ENCODE measurements at places on chromosomes 3 and 15.
A peak's percentile ranks its signal among the peaks of the same experiment; 100 is the strongest.

GRCh38 chr3:79729096-79729495, 38.7 kb downstream of the ROBO1 start:
- DNase-seq = peak; percentile 1

DNA sequence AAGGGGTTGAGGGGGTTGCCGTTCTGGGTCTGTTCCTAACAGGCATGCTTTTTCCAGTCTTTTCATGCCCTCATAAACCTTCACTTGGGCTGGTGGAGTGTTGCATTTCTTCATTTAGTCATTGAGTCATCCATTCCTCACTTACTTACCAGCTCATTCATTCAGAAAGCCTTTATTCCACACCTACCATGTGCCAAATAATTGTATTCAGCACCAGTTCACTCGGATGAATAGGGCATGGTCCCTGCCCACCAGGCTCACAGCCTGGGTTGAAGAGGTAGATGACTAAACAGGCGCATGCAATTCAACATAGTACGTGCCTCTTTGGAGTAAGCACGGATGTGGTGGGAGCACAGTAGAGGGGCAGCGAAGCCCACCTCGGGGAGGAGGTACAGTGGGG, 35.1 kb upstream of the THSD4 start:
- DNase-seq = no peak

GRCh38 chr3:125179143-125179883, 33.2 kb downstream of the SLC12A8 start:
- DNase-seq = no peak

GRCh38 chr15:36007699-36008098, 461.7 kb upstream of the DPH6 start:
- DNase-seq = no peak

GRCh38 chr3:167669699-167670098, 16.0 kb upstream of the WDR49 start:
- DNase-seq = no peak

- DNase-seq = no peak
These were observed 247.1 kb upstream of the ARPP21 start for GRCh38 chr3:35392187-35392586.

GRCh38 chr3:189908646-189909045, 212.1 kb downstream of the P3H2 start:
- peak; percentile 15 for DNase-seq

DNA sequence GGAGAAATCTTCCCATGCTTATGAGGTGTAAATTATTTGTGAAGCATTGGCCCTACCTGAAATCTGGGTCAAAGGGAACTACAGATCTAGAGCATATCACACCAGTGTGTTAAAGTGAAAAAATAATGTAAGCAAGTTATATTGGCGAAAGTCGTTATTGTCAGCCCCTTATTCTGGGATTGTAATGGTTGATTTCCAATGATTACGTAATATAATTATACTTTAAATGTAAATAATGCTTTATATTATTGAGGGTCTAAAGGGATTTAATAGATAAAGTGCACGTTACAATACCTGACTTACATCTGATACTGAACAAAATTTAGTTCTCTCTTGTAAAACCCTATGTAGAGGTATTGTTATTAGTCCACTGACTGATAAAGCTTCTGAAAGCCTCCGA, 101.2 kb downstream of the NEO1 start:
- no peak for DNase-seq

GRCh38 chr15:101250873-101251829, 697 bp downstream of the CHSY1 start:
- DNase-seq = no peak

GRCh38 chr3:16142350-16143025, 32.0 kb upstream of the GALNT15 start:
- no peak for DNase-seq

- DNase-seq = no peak
These were observed 47.7 kb downstream of the CMSS1 start for GRCh38 chr3:99865321-99865720.

- DNase-seq = no peak
These were observed 965.3 kb upstream of the CFAP20DC start for GRCh38 chr3:60015032-60015705.

DNA sequence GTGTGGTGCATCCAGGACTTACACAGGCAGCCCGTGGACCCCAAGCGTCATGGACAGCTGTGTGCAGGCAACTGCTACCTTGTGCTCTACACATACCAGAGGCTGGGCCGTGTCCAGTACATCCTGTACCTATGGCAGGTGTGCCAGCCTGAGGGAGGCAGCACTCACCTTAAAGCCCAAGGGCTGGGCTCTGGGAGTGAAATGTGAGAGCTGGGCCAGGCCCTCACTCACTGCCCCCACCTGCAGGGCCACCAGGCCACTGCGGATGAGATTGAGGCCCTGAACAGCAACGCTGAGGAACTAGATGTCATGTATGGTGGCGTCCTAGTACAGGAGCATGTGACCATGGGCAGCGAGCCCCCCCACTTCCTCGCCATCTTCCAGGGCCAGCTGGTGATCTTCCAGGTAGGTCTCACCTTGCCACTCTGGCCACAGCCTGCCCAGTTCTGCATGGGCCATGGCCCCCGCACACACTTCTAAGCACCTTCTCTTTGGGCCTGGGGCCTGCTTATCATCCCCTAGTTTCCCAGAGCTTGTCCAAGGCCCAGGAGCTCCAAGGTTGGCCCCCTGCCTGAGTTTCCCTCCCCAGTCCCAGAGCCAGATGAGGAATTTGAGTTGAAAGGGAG, 11.0 kb downstream of the VILL start:
- DNase-seq = no peak

DNA sequence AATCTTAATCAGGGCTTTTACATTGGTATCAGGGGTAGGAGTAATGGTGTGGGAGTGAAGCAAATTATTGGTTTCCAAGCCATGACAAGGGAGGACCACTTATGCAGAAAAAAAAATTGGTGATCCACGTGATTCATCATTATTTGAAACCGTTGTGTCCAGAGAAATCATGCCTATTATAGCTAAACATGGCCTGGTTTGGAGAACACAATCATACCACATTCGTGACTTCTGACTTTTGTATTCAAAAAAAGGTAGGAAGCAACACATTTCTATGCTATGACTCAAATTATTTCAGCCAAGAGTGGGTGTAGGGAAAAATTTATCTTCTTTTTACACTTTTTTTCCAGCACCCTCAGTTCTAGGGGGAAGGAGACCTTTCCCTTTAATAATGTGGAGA, 924.3 kb upstream of the GBE1 start:
- no peak for DNase-seq

DNA sequence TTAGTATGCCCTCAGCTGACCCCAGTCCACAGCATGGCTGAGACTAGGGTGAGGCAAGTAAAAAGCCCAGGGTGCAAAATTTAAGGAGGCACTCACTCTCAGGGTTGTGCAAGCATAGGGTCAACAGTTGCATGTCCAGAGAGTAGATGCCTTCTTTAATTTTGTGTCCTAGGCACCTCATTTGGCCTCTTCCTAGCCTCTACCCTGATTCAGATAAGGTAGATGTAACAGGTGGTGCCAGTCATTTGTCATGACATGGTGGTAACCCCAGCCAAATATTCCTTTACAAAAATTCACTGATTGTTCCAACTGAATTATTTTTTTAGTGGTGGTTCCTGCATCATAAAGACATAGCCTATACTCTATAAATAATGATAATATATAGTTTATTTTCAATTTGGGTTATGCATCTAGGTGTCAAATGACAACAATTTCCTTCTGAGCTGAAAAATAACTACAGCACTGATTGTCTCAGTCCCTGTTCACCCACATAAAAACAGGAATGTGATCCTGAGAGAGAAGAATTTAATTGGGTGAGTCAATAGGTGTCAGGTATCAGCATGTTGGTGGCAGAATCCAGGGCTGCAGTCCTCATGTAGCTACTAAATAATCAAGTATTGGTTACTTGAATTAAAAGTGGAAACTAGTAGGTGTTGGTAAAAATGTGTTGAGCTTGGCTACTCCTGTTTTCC, 44.2 kb upstream of the TIPARP start:
- DNase-seq = no peak

DNA sequence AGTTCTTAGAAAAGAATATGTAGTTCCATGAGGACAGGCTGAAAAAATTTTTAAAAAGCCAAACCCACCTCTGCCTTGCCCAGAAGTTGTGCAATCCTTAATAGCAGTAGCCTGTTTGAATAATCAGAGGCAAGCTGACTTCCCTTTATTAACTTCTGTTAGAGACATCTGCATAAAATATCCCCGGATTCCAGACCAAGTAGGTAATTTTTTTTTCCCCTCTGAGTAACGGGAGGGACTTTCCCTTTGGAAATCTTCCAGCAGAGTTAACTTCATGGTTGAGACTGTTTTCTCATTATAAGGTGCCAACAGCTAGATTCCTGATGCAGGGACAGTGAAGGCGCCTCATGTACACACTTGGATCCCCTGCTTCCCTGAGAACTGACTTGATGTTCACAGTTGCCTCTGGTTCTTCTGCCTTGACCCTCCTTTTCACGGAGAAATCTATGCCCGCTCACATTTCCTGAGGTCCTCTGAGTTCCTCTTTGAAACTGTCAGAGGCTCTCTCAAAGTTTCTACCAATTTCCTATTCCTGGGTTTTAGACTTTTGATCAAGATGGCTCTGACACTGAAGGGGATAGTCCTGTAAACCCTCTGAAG, 227.6 kb upstream of the BHLHE40 start:
- peak; percentile 32 for DNase-seq

GRCh38 chr15:66864871-66865281, 162.8 kb downstream of the SMAD6 start:
- DNase-seq = no peak

DNA sequence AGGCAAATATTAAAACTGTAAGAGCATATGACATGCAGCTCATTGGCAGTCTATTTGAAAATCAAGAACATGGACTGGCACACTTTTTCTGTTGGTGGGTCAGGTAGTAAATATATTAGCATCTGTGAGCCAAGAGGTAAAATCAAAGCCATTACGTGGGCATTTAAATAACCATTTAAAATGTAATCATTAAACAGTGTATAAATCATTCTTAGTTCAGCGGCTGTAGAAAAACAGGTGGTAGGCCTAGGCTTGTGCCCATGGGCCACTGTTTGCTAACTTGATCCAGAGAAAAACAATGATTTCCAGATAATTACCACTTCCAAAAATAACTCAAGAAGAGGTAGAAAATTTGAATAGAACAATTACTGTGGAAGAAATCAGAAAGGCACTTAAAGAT, 105.1 kb downstream of the CHST2 start:
- DNase-seq = no peak

- no peak for DNase-seq
These were observed 511 bp upstream of the RARB start for GRCh38 chr3:25427563-25427941.

DNA sequence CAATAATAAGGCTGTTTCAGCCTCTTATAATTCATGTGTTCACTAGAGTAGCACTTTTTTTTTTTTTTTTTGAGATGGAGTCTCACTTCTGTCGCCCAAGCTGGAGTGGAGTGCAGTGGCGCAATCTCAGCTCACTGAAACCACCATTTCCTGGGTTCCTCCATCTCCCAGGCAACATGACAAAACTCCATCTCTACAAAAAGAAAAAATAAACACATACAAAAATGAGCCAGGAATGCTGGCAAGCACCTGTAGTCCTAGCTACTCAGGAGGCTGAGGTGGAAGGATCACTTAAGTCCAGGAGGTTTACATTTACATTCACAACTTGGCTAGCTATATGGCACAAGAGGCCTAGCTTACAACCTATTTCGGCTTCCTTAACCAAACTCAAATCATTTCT, 6.8 kb downstream of the USP4 start:
- DNase-seq = no peak

DNA sequence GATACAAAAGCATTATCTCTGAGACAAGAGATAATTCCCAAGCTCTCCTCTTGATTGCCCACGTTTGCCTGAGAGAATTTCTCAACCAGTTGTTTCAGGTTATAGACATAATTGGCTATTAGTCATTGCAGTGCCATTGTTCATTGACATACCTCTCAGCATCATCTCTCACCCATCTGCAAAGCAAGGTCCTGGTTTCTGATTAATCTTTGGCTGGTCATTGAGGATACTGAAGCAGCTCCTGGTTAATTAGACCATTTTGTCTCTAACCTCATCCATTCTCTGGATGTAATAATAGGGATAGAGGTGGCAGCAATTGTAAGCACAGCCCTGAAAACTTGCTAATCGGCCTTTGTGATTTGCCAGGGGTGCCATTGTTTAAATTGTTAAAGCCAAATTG, 104.2 kb downstream of the CNTN6 start:
- DNase-seq = no peak

- no peak for DNase-seq
These were observed 36.5 kb downstream of the ZFAND6 start for GRCh38 chr15:80095969-80096368.

- DNase-seq = no peak
These were observed 22.4 kb downstream of the WWTR1 start for GRCh38 chr3:149635396-149635795.

GRCh38 chr3:101042996-101043686, 49.9 kb upstream of the ABI3BP start:
- DNase-seq = no peak

DNA sequence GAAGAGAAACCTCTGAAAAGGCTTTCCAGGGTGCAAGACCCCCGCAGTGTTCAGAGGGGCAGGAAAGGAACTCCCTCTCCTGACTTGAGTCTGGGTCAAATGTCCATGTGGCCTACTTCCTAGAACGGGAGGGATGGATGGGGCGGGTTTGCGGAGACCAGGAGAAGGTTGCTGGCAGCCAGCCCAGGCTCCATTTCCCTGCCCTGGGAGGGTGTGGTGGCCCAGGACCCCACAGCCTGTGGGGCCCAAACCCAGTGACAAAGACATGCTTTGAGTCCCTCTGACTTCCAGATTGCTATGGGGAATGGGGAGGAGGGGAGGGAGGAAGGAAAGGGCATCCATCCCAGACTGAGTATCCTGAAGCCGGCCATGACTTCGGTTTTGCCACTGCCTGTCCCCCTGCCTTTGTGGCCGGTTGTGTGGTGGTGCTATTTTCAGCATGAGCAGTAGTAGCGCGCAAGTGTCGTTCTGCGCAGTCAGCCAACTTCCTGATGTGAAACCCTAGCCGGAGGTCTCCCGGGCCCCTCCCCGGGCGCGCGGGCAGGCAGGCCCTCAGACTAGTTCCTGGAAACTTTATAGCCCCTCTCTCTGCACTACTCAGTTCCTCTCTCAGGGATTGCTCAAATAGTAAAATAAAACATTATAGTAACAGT, 24.4 kb downstream of the MAGEF1 start:
- no peak for DNase-seq

DNA sequence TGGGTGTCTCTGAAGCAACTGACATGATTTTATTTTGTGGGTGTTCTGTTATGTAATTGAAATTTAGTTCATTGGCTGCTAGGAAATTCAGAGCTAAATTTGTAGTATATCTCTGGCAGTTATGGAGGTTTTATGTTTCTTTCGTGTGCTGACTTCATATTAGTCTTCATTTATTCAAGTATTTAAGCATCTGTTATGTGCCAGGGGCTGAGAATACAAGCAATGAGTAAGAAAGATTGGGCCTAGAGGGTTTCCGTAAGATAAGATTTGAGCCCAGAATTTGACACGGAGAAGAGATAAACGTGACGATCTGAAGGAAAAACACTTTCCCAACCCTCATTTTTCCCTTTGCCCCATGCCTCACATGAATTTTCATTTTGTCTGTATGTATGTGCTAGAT, 75.2 kb upstream of the ACKR4 start:
- DNase-seq = no peak

GRCh38 chr3:4409971-4410573, 57.0 kb downstream of the SUMF1 start:
- no peak for DNase-seq

Data from H54 (cell line).